ENCODE measurements at places on chromosomes 2 and 18.

GRCh38 chr18:22509423-22509822 lies 91.7 kb upstream of the CTAGE1 start:
- DNase-seq: no peak

DNA sequence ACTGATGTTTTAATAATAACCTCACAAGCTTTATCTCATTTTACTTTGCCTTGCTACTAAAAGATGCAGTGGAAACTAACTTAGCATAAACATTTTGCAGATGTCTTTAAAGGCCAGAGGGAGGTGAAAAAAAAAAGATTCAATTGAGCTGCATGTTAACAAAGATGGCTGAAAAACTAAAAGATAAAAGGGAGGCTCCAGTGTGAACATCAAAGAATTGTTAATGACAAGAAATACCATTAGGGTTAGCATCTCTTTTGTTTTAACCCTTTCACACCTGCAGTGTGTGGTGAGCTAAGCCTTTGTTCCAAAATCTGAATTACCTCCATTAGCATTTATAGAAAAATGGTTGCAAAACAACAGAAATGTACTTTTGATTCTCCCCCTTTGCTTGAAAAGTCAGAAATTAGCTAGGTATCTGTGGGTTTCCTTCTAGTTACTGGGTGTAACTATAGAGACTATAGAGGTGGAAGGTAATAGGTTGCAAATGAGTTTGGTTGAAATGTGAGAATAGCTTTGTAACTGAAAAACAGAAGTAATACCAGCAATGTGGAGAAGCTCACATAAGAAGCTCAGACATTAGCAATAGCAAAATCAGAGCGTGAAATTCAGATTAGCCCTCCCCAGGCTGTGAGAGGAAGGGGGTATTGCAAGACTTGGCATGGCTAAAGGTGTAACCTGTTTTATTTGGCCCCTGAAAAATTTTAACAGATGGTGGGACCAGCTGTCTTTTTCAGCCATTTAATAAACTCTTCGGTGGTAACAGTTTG lies 34.8 kb upstream of the SP5 start:
- no peak for DNase-seq

GRCh38 chr2:40458271-40458794 lies 6.4 kb upstream of the SLC8A1 start:
- DNase-seq: no peak

DNA sequence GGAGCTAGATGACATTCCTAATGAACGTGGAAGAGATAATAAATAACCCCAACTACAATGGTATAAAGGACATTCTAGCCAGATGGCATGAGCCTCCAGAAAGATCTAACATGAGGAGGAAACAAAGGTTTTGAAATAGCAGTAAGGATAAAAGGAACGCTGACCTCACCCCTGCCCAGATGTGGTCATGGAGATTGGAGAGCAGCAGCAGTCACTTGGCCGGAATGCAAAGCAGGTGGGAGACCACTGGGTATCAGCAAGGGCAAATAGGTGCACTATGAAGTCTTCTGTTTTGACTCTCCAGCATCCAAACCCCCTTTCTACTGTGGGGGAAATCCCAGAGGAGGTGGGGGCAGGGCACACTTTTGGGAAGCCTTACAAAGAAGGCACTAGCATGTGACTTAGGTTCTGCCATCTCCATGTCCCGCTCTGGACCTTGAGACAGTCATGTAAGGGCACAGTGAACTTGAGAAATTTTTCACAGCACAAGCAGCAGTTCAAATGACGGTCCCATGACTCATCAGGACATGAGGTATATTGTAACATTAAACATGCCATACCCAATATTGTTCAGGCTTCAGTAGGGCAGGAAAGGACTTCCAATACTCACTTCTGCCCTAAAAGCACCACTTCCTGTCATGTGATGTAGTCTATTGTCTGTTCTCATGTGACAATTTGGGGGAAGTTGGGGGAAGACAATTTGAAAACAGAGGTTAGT lies 55.2 kb downstream of the METTL4 start:
- no peak for DNase-seq

DNA sequence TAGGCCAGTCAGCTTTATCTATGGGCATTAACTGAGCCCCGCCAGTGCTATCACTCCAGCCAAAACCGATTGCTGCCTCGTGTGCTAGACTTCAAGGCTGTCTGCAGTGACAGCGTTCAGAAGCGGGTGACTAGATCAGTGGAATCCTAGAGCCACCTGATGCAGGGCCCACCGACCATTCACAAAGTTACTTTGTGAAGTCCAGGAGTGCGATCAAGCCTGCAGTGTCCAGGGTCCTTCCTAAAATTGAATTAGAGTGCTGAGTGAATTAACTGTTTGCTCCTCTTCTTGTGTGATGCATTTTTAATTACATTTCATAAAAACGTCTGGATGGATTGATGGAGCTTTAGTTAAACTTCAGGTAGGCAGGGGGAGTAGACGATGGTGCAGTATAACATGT lies 13.9 kb downstream of the PCARE start:
- DNase-seq: no peak
